ENCODE measurements at places on chromosomes 6 and 20.

GRCh38 chr6:112209131-112209530 lies 45.2 kb downstream of the LAMA4 start:
- DNase-seq = no peak

GRCh38 chr6:128443553-128443952 lies 76.8 kb downstream of the PTPRK start:
- no peak for DNase-seq

GRCh38 chr20:39871013-39871412 lies 818.0 kb downstream of the MAFB start:
- DNase-seq = peak; percentile 52

GRCh38 chr6:20584100-20584731 lies 50.0 kb downstream of the CDKAL1 start:
- no peak for DNase-seq

DNA sequence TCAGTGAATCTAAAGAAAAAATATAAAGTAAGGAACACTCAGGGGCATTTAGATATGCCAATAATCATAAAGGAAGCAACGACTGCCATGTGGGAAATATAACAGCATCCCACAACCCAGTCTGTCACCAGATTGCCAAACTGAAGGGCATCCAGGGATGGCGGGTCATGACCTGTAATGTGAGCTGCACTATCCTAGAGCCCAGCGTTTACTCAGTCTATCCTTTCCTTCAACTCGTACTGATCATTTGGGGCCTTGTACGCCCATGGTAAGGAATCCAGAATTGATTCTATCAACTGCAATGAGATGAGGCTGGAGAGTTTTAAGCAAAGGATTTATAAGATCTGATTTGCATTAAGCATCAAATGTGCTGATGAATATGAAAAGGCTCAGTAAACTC lies 5.3 kb downstream of the TRPC4AP start:
- DNase-seq = no peak

DNA sequence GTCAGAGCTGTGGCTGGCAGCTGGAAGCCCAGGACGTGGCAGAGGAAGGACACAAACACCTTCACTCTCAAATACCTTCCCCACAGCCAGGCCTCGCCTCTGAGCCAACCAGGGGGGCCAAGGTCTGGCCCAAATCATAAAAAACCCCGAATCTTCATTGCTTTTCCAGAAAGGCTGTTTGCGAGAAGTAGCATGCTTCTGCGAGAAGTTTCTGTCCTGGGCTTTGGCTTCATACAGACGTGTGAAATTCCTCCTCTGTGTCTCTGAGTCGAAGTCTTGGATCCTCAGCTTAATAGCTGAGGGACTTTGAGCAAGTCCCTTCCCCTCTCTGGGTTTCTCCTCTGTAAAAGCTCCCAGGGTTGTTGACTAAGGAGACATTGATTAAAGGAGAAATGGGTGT lies 63.0 kb downstream of the CHMP4B start:
- no peak for DNase-seq

- DNase-seq = no peak
These were observed 19.3 kb upstream of the BACH2 start for GRCh38 chr6:90315986-90316385.

GRCh38 chr6:84525907-84526306 lies 238.5 kb downstream of the TBX18 start:
- DNase-seq = no peak

- no peak for DNase-seq
These were observed 94.4 kb upstream of the CD93 start for GRCh38 chr20:23180451-23180921.

DNA sequence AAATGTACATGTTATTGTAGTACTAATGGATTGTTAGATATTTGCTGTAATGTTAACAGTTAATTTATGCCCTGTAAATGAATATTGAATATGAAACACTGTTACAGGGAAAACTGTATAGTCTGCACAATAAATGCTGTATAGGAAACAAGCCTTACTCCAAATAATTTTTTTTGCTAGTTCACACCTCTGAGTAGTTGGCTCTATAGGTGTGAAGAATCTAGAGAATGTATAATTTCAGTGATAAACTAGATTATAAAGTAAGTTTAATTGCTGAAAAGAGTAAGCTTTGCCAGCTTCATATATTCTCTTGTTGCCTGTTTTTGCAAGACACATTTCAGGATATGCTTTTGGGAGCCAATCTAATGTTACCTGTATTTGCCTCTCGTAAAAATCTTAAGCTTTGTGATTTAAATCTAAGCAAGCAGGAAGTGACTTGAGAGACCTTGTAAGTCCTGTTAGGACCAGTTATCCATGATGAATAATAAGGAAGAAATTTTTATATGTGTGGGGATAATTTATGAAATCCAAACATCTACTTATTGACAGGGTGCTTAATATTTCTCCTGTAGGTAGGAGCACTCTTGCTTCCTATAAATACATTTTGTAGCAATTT lies 232.4 kb downstream of the ZFAND3 start:
- no peak for DNase-seq

DNA sequence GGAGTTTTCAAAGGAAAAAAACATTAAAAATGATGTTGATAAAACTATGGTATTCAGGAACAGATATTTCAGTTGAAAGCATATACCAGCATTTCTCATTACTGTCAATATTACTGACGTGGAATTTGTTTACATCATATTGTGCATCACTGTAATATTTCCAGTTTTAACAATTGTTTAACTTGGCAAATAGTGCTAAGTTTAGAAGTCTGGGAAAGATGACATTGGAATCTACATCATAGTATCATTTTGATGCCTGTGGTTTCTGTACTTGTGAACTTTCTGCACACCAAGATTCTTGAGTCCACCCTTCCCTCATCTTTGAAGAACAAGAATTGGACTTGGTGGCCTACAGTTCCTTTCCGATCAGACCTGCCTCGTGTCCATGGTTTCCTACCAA lies 98.1 kb downstream of the RALGAPA2 start:
- DNase-seq = no peak

GRCh38 chr20:17320456-17320855 lies 93.6 kb downstream of the PCSK2 start:
- no peak for DNase-seq

- peak; percentile 59 for DNase-seq
These were observed 30.8 kb upstream of the PPP1R3G start for GRCh38 chr6:5054245-5054873.

GRCh38 chr20:4138056-4138455 lies 122.7 kb upstream of the RNF24 start:
- DNase-seq = no peak

DNA sequence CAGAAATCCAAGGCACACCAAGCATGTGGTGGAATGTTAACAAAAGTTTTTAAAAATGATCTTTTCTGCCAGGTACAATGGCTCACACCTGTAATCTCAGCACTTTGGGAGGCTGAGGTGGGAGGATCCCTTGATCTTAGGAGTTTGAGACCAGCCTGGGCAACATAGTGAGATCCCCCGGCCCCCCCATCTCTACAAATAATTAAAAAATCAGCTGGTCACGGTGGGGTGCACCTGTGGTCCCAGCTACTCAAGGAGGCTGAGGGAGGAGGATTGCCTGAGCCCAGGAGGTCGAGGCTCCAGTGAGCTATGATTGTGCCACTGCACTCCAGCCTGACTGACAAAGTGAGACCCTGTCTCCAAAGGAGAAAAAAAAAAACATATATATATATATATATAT lies 8.0 kb downstream of the RIPK1 start:
- DNase-seq = no peak

Data from eye (tissue), 1 donor.